Lung (tissue), 17 donors: ENCODE measurements at places on chromosomes 6 and 20. TPM values are rescaled to one million over a fixed set of nuclear protein-coding genes. Genes with fewer than 3 reads are reported as not detected.

SYNJ2 gene
- total RNA-seq = 5.7 TPM

CDC25B gene
- total RNA-seq = 88.5 TPM

GRCh38 chr20:18263723-18264122 is 24.6 kb upstream of the ZNF133 start:
- H3K4me1 ChIP-seq = no peaks in the 10 kb centered on the region
- H3K4me3 ChIP-seq = no peak overlapping the region
- no peak for DNase-seq

HLA-DRB5 gene
- total RNA-seq = 6.4 TPM

EEF1A2 gene
- 1.9 TPM for total RNA-seq

TSBP1 gene
- not detected for total RNA-seq

DNA sequence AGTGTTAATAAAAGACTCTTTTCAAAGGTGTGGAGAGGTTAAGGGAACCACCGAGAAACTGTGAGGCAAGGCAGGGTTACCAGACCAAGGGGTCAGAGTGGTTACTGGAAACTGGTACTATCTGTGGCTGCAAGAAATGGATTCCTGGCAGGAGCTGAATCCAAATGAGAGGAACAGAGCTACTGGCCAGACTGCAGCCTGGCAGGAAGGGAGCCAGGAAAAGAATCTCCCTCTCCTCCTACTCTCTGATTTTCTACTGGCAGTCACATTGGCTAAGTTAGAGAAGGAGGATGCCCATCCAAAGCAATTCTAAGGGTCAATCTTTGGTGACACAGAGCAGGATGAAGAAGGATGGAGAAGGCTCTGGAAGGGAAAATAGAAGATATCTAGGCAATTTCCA is 211.5 kb downstream of the GRM1 start:
- no peaks in the 10 kb centered on the region for H3K4me1 ChIP-seq
- H3K36me3 ChIP-seq = no peaks in the 10 kb centered on the region
- no peak overlapping the region for H3K4me3 ChIP-seq
- no peaks in the 10 kb centered on the region for H3K27me3 ChIP-seq

SLC22A23 gene
- total RNA-seq = 45.6 TPM

DNA sequence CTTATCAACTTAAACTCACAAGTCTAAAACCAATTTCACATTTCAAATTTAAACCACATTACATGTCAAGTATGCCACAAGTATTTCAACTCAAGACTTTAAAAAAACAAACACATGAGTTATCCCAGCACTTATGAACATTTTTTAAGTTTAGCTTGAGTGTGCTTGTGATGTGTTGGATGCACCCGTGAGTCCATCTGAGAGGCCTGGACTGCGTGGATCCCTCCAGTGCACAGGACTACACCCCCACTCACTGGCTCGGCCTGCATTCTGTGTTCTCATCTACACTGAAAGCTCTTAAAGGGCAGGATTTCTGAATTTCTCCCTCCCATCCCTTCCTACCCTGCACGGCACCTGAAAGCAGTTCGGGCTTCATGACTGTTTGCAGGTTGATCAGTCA is 128.8 kb upstream of the CD93 start:
- no peaks in the 10 kb centered on the region for H3K27me3 ChIP-seq
- no peaks in the 10 kb centered on the region for H3K4me1 ChIP-seq
- no peak overlapping the region for H3K4me3 ChIP-seq
- H3K27ac ChIP-seq = no peak overlapping the region

- no peak for DNase-seq
- no peak overlapping the region for H3K4me3 ChIP-seq
- no peaks in the 10 kb centered on the region for H3K27me3 ChIP-seq
- no peak overlapping the region for H3K27ac ChIP-seq
- H3K36me3 ChIP-seq = no peaks in the 10 kb centered on the region
Observed at GRCh38 chr20:40325006-40325568, 363.9 kb downstream of the MAFB start.

HLA-DOB gene
- 1.4 TPM for total RNA-seq

- no peaks in the 10 kb centered on the region for H3K27me3 ChIP-seq
- H3K27ac ChIP-seq = no peak overlapping the region
- no peaks in the 10 kb centered on the region for H3K36me3 ChIP-seq
- DNase-seq = no peak
Observed at GRCh38 chr6:36699348-36699747, 1.7 kb downstream of the RAB44 start.

DNA sequence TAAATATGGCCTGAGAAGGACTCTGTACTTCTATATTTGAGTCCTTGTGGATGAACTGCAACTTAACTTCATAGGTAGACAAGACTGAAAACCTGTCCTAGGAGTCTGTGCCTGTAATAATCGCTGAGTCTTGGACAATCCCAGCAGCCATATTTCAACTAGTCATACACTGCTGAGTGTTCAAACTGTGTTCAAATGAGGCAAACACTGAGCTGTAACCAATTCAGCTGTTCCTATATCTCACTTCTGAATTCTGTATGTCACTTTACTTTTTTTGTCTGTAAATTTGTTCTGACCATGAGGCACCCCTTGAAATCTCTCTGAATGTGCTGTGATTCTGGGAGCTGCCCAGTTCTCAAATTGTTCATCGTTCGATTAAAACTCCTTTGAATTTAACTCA is 72.4 kb downstream of the FOXF2 start:
- no peak for DNase-seq
- H3K4me3 ChIP-seq = no peak overlapping the region
- no peaks in the 10 kb centered on the region for H3K4me1 ChIP-seq
- H3K27ac ChIP-seq = no peak overlapping the region
- no peaks in the 10 kb centered on the region for H3K27me3 ChIP-seq
- no peaks in the 10 kb centered on the region for H3K36me3 ChIP-seq

DNA sequence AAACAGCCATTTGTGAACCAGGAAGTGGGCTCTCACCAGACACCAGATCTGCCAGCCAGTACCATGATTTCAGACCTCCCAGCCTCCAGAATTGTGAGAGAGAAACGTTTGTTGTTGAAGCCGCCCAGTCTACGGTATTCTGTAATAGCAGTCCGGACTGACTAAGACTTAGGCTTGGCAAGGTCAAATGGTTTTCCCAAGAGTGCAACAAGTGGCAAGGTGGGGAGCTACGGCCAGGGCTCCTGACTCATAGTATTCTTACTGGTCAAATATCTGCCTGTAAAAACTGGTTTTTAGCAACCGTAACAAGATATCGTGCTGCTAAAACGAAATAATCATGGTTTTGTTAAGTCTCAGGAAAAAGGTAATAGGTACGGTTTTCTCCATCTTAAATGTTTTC is 37.8 kb downstream of the MCUR1 start:
- no peaks in the 10 kb centered on the region for H3K27me3 ChIP-seq
- H3K4me3 ChIP-seq = no peak overlapping the region
- H3K36me3 ChIP-seq = no peaks in the 10 kb centered on the region
- H3K27ac ChIP-seq = no peak overlapping the region

GRCh38 chr6:84346372-84346771 is 118.9 kb upstream of the CEP162 start:
- no peak overlapping the region for H3K4me3 ChIP-seq
- H3K27me3 ChIP-seq = no peaks in the 10 kb centered on the region
- DNase-seq = no peak
- no peak overlapping the region for H3K27ac ChIP-seq

DNA sequence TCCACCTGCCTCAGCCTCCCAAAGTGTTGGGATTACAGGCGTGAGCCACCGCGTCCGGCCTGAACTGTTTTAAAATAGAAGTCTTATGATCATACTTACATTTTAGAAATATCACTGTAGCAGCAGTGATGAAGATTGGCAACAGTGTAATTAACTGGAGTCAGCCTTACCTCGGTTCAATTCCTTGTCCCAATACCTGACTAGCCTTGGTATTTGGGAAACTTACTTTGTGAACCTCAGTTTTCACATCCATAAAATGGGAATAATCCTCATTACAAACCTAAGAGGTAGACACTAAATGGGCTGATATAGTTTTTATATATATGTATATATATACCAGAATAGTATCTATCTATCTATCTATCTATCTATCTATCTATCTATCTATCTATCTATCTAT is 19.3 kb downstream of the PHF20 start:
- no peaks in the 10 kb centered on the region for H3K27me3 ChIP-seq
- no peak overlapping the region for H3K4me3 ChIP-seq
- no peaks in the 10 kb centered on the region for H3K36me3 ChIP-seq
- H3K4me1 ChIP-seq = no peaks in the 10 kb centered on the region
- no peak overlapping the region for H3K27ac ChIP-seq
- DNase-seq = no peak
